ENCODE measurements at places on chromosomes 1 and 21.
A peak's percentile ranks its signal among the peaks of the same experiment; 100 is the strongest.

- peak; percentile 82 for DNase-seq
Measured at GRCh38 chr1:77540501-77541161, 141.8 kb downstream of the ZZZ3 start.

DNA sequence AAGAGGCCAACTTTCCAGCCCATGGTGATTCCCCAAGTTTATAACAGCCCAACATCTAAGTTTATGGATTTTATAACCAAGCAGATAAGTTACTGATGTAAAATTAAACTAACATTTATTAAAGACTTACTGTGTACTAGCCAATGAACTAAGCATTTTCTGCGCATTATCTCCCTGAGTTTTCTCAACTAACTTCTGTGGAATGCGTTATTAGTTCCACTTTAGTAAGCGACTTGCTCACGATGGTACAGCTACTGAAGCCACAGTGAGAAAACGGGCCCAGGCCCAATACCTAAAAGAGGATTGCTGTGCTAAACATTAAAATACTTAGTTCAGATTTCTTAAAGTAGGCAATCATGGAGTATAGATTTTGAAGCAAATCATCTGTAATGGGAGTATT lies 61.0 kb downstream of the ZBTB18 start:
- DNase-seq, result peak; percentile 16

- no peak for DNase-seq
Measured at GRCh38 chr1:245526141-245526540, 371.4 kb downstream of the KIF26B start.

GRCh38 chr1:40633523-40633922 lies 32.0 kb downstream of the RIMS3 start:
- DNase-seq, result no peak

GRCh38 chr1:232834066-232834465 lies 28.9 kb downstream of the MAP10 start:
- no peak for DNase-seq

DNA sequence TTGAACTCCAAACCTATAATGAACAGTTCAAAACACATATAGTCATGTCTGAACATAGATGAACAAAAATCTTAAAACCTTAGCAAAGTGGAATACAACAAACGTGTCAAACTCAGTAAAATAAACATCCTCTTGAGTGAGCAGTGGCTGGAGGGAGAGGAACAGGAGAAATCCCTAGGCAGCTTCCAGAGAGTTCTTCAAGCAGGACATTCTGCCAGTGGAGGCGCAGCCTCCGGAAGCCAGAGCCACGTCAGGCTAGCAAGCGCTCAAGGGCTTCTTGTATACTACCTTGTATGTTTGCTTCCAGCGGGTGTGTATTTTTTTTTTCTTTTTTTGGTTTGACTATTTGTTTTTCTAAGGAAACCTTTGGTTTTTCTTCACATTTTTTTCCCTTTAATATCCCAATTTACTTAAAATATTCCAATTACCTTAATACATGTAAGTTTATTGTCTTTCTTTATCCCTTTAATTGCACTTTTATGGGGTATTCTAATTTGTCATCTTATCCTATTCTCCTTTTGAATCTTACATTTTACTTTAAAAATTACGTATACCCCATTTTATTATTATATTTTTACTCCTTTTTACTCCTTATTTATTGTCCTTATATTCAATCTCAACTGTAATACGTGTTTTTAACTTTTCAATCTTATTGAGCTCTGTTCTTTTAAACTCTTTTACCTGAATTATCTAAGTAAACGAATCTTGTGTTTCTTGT lies 42.0 kb downstream of the COLGALT2 start:
- DNase-seq, result peak; percentile 45

- DNase-seq, result peak; percentile 15
Measured at GRCh38 chr1:92168657-92169056, 49.1 kb upstream of the C1orf146 start.

DNA sequence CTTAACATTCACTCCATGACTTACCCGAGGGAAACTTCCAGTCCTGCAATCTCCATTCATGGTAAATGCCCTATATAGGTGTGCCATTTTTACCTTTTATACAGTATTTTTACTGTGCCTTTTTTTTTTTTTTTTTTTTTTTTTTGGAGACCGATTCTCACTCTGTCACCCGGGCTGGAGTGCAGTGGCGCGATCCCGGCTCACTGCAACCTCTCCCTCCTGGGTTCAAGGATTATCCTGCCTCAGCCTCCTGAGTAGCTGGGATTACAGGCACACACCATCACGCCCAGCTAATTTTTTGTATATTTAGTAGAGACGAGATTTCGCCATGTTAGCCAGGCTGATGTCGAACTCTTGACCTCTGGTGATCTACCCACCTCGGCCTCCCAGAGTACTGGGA lies 124.4 kb upstream of the PLPPR4 start:
- DNase-seq, result no peak

- DNase-seq, result no peak
Measured at GRCh38 chr1:34926894-34927293, 2.6 kb downstream of the DLGAP3 start.

- DNase-seq, result peak; percentile 20
Measured at GRCh38 chr21:31732597-31733550, 956 bp upstream of the SCAF4 start.

DNA sequence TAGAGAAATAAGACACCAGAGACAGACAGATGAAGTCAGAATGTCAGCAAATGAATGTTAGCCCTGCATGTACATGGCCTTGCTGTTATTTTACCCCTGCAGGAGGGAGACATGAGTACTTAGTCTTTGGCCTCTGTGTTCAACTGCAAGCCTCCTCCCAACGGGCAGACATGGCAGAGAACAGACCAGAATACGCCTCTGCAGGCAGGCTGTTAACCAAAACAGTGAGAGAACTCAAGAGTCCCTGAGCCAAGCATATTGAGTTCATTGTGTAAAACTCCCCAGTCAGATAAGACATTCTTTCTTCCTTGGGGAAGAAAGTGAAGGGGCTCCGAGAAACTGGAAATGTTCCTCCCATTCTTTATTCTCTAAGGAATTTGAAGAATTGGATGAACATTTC lies 150.9 kb downstream of the PHTF1 start:
- DNase-seq, result no peak

- peak; percentile 41 for DNase-seq
Measured at GRCh38 chr21:27104846-27105431, 138.1 kb upstream of the ADAMTS5 start.

- DNase-seq, result no peak
Measured at GRCh38 chr1:90748668-90749067, 31.6 kb upstream of the BARHL2 start.

DNA sequence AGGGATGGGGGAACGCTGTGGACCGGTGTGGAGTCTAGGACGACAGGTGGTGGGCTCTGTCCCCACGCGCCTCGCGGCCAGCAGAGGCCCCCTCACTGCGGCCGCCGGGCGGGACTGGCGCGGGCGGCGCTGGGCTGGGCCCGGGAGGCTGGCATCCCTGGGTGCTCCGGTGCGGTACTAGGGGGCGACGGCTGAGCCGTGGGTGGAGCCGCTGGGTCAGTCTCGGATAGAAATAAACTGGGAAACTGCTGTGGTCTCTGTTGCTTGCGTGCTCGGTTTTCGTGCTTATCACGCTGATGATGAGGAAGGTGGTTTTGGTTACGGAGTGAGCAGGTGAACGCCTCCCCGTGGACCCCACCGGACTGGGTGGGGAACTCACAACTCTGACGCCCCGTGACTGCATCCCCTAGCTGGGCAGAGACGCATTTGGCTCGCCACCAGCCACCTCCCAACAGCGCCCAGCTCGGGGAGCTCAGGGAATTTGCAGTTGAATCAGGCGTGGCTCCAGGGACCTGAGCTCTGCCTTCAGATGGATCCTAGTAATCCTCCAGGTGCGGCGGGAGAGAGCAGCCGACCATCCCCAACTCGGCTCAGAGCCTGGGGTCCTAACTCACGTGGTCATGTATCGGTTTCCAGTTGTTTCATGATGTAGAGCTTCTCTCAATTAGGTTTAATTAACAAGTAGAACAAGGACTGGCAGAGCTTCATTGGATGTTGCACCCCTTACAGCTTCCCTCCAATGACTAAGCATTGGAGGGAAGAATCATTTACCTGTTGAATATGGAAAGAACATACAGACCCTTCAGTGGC lies 32.1 kb downstream of the HSD17B7 start:
- DNase-seq, result no peak

DNA sequence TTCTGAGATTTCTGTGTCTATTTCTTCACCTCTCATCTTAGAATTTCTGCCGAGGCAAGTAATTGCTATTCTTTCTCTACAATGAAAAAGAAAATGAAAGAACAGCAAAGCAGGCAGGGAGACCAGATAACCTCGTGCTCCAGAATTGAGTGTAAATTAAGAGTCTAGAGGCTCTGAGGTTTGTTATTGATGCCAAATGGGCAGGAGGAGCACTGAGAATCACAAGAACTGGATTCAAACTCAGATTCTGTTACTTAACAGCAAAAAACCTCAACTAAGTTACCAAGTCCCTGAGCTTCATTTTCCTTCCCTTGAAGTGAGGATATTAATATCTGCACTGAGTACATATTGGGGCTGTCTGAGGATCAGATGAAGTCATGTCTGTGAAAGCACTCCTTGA lies 5.5 kb upstream of the DDR2 start:
- DNase-seq, result no peak

DNA sequence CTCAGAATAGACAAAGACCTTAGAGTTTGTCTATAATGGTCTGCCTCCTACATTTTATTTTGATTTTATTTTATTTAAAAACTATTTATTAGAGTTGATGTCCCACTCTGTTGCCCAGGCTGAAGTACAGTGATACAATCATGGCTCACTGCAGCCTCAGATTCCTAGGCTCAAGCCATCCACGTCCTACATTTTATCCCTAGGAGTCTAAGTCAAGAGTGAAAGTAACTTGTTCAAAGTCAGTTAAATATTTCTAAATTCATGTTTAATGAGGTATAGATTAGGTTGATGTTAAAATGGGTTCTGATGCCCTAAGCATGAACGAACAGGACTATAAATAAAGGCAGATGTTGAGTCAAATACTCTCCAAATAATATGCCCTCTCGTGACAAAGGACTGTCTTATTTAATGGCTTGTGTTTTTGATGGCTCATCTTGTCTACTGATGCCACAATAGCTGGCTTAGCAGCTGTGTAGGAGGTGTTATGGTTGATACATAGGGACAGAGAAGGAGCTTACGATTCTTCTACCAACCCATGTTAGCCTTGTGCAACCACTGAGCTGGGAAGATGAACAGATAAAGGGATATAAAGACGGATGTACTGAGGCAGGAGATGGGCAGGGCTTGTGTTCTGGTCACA lies 66.0 kb upstream of the CR1L start:
- no peak for DNase-seq

DNA sequence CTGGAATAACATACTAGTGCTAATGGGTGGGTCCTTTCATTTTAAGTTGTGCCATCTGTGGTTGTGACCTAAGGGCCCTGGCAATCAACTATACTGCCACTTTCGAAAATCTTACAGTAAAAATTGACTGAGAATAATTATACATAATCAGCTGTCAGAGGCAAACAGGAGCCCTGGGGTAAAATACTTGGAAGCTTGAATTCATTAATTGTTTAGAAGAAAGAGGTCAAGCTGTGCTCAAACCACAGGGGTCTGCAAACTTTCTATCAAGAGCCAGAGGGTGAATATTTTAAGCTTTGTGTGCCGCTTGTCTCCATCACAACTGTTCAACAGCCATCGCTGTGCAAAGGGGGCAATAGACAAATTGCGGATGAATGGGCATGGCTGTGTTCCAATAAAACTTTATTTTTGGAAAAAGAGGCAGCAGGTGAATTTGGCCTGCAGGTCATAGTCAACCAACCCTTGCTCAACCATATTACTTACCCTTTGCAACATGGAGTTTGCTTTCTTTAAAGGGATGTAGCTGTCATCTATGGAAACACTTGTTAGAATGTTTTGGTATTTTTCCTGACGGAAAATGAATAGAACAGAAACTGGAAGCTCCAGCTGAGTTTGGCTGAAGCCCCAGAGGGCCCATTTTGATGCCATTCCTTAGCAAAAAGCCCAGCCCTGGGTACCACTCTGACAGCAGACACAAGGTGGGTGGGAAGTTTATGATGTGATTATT lies 35.7 kb upstream of the USP1 start:
- no peak for DNase-seq

DNA sequence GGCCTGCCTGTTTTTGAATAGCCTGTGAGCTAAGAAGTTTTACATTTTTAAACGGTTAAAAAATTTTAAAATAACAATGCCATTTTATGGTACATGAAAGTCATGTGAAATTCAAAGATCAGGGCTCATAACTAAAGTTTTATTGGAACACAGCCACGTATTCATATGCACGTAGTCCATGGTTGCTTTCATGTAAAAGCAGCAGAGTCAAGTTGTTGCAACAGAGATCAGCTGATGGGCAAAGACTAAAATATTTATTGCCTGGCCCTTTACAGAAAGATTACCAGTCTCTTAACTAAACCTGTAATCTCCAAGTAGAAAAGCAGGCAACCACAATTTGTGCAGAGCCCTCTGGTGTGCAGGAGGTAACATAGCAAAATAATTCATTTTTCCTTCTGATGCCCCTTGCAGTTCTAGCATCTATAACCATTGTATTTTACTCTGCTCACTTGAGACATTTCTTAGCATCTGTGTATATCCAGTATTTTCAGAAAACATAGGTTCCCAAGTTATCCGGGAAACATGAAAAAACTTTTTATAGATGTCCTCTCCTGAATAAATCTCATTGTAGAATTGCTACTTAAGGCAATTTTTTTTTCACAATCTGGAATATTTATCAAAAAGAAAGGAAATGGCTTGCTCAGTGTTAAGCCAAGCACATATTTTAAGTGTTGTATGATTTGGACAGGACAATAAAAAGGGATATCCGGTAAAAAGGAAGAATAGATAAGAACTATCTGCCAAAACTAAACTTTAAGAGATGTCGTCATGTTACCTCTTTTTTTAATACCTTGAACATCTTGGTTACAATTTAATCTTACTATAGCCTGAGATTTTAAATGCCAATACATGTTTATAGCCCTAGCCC lies 430.8 kb downstream of the PLPP3 start:
- no peak for DNase-seq

- no peak for DNase-seq
Measured at GRCh38 chr1:162596514-162597170, 35.1 kb downstream of the UAP1 start.

- DNase-seq, result no peak
Measured at GRCh38 chr1:66791621-66792610, 9.2 kb downstream of the INSL5 start.

DNA sequence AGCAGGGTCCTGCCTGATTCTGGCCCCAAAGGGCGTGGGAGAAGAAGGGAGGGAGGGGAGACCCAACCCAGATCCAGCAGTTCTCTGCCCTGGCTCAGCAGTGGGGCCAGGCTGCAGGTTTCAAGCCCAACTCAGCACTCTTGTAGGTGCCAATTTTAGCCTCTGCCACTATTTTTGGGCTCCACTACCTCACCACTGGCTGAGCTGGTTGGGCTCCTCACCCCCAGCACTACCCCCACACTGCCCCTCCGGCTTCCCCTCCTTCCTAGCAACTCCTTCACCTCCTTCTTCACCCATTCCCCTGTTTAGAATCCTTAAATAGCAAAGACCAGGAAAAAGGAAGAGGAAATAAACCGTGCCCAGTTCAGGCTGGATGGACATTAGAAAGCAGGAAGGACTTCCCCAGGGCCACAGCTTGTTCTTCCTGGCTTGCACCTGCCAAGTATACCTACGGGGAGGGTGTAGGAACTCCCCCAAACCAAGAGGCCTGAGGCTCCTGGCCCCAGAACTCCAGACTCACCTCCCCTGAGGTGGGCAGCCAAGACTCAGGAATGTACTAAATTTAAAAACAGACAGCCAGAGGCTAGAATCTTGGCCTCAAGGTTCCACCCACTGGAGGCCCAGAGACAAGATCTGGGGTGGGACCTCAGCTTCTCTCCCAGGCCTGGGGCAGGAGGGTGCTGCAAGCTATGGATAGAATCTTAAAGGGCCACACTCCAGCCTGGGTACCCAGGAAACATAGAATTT lies 1.4 kb upstream of the ARHGEF2 start:
- no peak for DNase-seq

GRCh38 chr1:58749646-58750045 lies 34.2 kb downstream of the JUN start:
- no peak for DNase-seq
